Mammary epithelial cell (primary cell): ENCODE measurements at places on chromosomes 1 and 21. TPM values are rescaled to one million over a fixed set of nuclear protein-coding genes. Genes with fewer than 3 reads are reported as not detected.

KIF21B gene
- 0.33 TPM for total RNA-seq

ENO1 gene
- 1,680 and 2,190 TPM in 2 replicates for total RNA-seq

NR5A2 gene
- not detected in 2 replicates for total RNA-seq

- DNase-seq: peak; percentile 15
Observed at GRCh38 chr1:207362962-207363860, 41.7 kb downstream of the CD55 start.

DNA sequence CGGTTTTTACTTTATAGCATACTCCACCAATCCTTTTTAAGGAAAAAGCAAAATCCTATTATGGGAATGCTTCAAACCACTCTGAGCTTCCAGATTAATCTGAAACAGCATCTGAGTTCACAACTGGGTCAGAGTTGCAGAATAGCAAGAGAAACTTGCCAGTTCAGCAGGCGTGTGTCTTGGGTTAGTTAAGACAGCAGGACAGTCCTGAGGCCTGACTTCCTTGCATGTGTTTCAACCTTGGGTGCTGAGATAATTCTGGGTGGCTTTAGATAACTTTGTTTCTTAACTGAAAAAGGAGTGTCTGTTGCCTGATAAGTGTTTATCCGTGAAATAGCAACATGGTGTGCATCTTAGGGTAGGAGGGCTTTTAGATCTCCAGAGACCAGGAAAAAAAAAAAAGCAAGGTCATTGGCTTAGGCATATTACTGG is 169.2 kb downstream of the DHRS3 start:
- no peak for DNase-seq

GRCh38 chr1:232602622-232603021 is 27.3 kb downstream of the SIPA1L2 start:
- DNase-seq: no peak

GRCh38 chr1:24317956-24318614 is 1.1 kb upstream of the GRHL3 start:
- peak; percentile 66 for DNase-seq

DNA sequence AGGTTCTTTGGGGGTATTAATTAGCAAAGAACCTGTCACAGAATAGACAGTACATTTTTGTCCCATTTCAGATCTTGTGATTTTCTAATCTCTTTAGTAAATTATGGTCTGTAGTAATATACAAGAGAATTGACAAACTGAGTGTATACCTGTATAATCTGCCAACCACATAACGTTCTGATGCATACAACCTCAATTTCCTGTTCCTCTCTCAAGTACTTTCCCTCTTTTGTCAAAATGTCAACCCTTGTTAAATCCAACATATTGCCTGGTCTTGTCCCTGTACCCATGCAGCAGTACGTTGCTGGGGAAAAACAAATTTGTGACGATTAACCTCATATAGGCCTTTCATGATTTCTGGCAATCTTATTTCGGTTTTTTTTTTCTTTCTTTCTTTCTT is 1.1 kb downstream of the ARV1 start:
- DNase-seq: no peak

- DNase-seq: no peak
Observed at GRCh38 chr1:205508227-205508714, 3.8 kb downstream of the CDK18 start.

DNA sequence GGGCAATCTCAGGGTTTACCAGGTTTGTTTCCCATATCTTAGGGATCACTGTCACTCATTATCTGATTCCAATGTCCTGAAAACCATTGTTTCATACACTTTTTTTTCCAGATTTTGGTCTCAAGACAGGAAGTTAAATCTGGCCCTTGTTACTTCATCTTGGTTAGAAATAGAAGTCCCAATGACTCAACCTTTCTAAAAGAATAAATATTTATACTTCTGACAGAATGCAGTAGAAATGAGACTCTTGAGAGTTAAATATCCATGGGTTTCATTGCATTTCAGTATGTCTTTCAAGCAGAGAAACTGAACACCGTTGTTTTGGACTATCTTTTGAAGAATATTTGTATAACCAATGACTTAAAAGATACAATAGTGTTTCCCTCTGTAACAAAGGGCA is 19.8 kb upstream of the VCAM1 start:
- DNase-seq: no peak
